ENCODE measurements at places on chromosomes 2 and 18.

DNA sequence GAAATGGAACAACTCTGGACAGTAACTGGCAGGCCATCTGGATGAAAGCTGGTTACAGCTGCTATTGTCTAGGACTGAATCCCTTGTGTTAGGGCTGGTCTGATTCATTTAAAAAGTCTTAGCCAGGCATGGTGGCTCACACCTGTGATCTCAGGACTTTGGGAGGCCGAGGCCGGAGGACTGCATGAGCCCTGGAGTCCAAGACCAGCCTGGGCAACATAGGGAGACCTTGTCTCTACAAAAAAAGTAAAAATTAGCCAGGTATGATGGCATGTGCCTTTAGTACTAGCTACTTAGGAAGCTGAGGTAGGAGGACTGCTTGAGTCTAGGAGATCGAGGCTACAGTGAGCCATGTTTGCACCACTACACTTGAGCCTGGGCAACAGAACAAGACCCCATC, 15.5 kb upstream of the CFLAR start:
- H3K27me3 ChIP-seq: no peaks in the 10 kb centered on the region
- no peaks in the 10 kb centered on the region for H3K4me1 ChIP-seq
- H3K27ac ChIP-seq: no peak overlapping the region
- no peaks in the 10 kb centered on the region for H3K36me3 ChIP-seq
- H3K4me3 ChIP-seq: no peak overlapping the region
- no peak for DNase-seq

- H3K27me3 ChIP-seq: peaks cover 14% of the 10 kb centered on the region
- no peak for DNase-seq
- H3K36me3 ChIP-seq: no peaks in the 10 kb centered on the region
- no peak overlapping the region for H3K4me3 ChIP-seq
Measured at GRCh38 chr2:3099145-3099859, 278.3 kb downstream of the EIPR1 start.

DNA sequence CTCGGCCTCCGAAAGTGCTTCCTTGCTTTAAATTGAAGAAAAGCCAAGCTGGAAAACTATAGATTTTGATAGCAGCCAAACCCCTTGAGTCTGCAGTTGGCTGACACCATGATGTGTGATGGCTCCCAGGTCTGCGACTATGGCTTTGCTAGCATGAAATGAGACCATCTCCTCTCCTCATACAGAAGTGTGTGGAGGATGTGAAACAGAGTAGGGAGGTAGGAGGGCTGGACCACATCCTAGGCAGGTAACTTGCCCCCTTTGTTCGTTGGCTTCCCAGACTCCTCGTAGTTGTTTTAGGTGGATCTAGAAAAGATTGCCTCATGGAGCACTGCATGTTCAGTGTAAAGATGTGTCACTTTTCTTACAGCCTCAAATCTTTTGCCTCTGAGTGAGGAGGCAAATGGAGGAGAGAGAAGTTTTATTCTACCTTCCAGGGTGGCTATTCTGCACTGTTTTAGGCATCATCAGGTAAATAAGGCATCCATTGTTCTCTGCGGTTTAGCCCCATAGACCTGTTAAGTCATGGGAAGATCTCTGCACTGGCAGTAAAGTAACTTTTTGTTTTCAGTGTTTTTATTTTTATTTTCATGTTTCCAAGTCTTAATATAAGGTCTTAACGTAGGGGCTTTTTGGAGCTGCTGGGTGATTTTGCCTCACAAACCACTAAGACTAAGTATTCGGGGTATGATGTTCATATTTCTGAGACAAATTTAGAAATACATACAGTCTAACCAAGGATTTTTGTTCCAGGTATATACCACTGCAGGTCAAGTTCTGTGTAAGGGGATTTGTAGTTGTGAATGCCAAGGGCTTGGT, 40.1 kb downstream of the MGAT5 start:
- no peaks in the 10 kb centered on the region for H3K27me3 ChIP-seq
- peaks cover 32% of the 10 kb centered on the region for H3K4me1 ChIP-seq
- peaks cover 30% of the 10 kb centered on the region for H3K36me3 ChIP-seq
- peak overlapping the region; percentile 13 for H3K27ac ChIP-seq
- DNase-seq: no peak

- peak overlapping the region; percentile 81 for H3K27ac ChIP-seq
- no peak for DNase-seq
- peaks cover 57% of the 10 kb centered on the region for H3K36me3 ChIP-seq
- peak overlapping the region; percentile 44 for H3K4me3 ChIP-seq
Measured at GRCh38 chr2:233409286-233409991, 55.1 kb downstream of the DGKD start.

DNA sequence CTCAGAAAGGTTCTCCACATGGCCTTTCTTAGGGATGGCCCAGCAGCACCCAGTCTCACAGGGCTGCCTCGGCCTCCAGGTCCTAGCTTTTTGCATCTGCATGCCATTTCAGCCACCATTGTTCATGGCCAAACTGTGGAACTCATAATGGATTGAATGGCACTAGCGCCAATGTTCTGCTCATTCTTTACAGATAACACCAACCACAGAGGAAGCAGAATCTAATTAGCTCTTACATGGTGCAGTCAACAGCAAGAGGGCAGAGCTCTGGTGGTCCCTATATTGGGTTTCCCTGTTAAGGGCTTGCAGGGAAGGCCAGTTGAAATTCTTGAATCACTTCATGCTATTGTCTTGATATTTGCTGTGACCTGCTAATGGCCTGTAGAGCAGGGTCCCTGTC, 45.6 kb downstream of the ARL4C start:
- H3K4me3 ChIP-seq: peak overlapping the region; percentile 88
- H3K27me3 ChIP-seq: no peaks in the 10 kb centered on the region
- DNase-seq: no peak
- H3K27ac ChIP-seq: peak overlapping the region; percentile 94
- H3K36me3 ChIP-seq: peaks cover 86% of the 10 kb centered on the region
- H3K4me1 ChIP-seq: peaks cover 80% of the 10 kb centered on the region

Data from activated naive CD8-positive, alpha-beta T cell treated with anti-CD3 and anti-CD28 coated beads for 36 hours (primary cell).